ENCODE measurements at places on chromosomes 11 and 22. TPM values are rescaled to one million over a fixed set of nuclear protein-coding genes. Genes with fewer than 3 reads are reported as not detected.

The SPDYC gene
- total RNA-seq, result not detected

DNA sequence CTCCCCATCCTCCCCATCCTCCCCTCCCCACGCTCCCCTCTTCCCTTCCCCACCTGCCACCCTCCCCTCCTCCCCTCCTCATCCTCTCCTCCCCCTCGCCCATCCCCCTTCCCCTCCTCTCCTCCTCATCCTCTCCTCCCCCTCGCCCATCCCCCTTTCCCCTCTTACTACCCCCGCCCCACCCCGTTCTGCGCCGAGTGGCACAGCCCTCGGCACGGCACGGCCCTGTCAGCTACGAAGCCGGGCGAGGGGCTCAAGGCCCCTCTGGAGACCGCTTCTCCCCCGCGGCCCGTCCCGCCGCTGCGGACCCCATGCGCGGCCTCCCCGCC lies 449.9 kb downstream of the OPCML start:
- no peak for DNase-seq

The EMID1 gene
- total RNA-seq, result 42.5 TPM

DNA sequence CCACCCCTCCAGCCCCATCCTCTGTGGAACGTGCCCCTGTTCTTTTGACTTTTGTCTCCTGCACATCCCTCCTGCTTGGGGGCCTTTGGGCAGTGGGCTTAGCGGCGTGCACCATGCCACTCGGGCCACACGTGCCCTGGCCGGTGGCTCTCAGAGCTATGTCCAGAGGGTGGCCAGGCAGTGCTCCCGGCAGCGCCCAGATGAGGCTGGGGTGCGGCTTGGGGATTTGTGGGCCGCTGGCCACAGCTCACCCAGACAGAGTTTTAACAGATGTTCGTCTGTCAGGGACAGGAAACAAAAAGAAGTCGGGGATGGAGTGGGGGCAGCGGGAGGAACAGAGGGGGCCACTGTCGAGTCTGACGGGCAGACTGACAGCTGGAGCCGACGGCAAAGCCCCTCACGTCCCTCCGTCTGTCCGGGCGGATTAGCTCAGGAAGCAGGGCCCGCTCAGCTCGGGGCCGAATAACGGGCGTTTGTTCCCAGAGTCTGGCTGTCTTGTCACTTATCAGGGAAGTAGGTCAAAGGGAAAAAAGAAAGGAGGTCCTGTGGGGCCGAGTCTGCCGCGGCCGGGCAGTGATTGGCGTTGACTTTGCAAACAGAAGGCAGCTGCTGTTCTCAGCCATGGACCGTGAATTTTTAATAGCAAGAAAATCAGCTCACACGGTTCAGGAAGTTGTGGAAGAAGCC lies 61.6 kb downstream of the LRP5 start:
- peak; percentile 86 for DNase-seq

DNA sequence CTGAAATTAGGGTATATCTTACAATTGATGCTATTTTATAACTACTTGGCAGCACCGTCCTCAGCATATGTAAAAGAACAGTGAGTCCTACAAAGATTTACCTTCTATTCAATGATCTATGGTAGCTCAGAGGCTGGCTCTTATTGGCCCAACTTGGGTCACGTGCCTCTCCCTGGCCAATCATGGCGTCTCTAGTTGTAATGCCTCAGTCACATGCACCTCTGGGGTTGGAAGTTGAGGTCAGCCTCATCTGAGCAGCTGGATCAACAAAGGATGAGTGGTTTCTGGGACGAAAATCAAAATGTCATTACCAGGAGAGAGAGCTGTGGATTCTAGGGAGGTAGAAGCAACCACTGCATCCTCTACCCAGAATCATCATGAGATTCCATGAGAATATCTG lies 22.9 kb upstream of the ASPHD2 start:
- DNase-seq, result no peak

- no peak for DNase-seq
Observed at GRCh38 chr22:33299245-33299956, 241.2 kb upstream of the SYN3 start.

- no peak for DNase-seq
Observed at GRCh38 chr11:92670308-92670890, 299.1 kb upstream of the MTNR1B start.

GRCh38 chr11:66874232-66874631 lies 17.4 kb downstream of the LRFN4 start:
- no peak for DNase-seq

GRCh38 chr11:1227551-1228100 lies 4.8 kb downstream of the MUC5B start:
- DNase-seq, result no peak

DNA sequence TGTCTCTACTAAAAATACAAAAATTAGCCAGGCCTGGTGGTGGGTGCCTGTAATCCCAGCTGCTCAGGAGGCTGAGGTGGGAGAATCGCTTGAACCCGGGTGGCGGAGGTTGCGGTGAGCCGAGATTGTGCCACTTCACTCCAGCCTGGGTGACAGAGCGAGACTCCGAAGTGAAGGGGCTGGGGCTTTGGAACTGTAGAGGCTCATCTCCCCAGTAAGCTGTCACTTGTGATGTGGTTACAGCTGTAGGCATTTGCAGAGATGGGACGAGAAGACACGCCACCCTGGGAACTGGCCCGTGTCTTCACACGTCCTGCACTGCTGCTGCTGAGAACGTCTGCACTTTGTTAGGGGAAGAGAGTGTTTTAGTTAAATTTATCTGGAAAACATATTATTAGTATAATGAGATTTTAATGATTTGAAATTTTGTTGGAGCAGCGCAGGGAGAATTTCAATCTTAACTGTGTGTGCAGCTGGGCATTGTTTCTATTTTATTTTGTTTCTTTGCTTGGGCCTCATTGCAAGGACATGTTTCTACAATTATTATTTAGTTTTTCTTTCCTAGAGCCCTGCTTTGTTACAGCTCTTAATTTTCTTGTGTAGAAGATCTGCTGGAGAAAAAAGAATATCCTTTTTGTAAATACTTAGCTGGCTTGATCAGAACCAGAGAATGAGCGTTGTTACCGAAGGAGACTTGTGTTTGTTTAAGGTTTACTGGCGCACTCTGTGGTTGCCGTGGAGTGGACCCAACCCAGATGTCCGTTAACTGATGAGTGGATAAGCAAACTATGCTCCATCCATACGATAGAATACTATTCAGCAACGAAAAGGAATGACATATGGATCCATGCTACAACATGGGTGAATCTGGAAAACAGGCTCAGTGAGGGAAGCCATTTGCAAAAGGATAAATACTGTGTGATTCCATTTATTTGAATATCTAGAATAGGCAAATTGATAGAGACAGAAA lies 18.4 kb downstream of the PARVB start:
- DNase-seq, result no peak

DNA sequence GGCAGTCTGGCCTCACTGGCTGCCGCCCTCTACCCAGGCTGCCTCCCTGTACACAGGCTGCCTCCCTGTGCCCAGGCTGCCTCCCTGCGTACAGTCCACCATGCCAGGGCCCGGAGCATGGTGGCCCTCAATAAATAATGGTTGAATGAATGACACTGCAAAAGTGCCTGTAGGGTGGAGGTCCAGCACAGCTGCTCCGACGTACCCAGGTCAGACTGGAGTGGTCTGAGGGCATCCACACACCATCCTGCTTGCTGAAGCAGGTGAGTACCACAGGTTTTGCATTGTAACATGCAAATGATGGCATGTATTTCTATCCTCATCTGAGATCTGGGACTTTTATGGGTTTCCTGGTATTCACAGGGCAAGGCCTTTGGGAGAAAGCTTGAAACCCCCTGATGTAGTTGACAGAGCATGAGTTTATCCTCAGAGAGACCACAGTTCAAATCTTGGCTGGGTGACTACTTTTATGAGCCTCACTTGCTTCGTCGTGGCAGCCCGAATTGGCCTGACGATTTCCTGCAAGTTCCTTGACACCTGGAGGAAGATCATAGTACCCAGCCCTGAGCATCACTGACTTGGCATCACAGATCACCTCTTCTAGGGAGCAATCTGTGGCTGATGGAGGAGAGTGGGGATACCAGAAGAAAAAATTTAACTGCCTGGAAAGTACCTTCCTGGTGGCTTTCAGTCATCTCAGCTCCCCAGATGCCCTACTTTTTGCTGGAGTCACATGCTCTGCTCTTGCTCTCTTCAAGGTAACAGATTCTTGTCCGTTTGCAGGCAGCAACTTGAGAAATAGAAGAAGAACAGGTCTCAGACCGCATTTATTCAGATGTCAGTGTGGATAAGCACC lies 16.0 kb upstream of the CYB5R3 start:
- DNase-seq, result no peak

- peak; percentile 48 for DNase-seq
Observed at GRCh38 chr11:120061761-120062560, 76.0 kb downstream of the TRIM29 start.

The FGF19 gene
- not detected for total RNA-seq

The BTBD18 gene
- not detected for total RNA-seq

DNA sequence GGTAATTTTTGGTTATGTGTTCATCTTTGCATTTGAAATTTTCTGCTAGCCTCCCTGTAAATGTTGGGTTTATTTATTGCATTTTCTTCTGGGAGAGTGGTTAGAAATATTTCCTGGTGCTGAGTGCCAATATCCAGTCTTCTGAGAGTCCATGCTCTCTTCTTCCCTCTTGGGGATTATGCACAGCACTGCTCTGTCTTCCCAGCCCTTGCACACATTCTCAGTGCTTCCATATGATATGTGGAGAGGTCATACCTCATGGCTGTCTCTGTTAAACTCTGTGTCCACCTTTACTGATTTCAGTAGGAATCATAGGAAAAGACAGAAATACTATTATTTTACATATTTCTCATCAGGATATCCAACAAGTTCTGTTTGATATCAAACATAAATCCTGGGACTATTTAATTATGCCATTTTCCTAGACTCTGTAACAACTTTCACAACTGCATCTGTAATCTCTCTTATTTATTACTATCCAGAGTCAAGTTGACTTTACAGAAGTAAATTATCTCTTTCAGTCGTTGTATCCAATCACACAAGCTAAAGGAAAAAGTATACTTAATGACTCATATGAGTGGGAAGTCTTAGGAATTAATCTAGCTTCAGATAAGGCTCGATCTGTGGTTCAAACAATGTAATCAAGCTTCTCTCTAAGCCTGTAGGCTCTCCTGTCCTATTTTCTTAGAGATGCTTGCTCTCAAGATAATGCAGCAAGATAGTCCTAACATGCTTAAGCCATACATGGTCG lies 2.7 kb upstream of the NXPE1 start:
- DNase-seq, result peak; percentile 68
